GM12878 (cell line): ENCODE measurements at places on chromosomes 3 and 15.

- no peak for DNase-seq
Measured at GRCh38 chr3:46378426-46378942, 7.7 kb downstream of the CCR5 start.

GRCh38 chr3:67383379-67383778 is 271.0 kb downstream of the SUCLG2 start:
- DNase-seq = no peak

DNA sequence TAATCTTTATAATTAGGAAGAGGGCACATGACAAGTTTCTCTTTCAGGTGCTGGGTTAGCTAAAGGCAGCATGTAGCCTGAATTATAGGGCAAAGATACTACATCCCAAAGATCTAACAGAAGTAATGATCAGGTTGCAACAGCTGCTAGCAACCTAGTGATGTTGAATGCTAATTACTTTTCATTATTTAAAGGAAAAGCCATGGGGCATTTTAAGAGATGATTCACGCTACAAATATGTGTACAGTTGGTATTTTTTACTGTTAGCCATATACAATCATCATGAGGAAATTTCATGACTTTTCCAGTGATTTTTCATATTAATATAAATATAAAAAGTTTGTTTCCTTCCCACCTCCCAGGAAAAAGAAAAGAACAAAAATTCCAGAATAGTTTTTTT is 43.0 kb downstream of the NEK10 start:
- DNase-seq = no peak

DNA sequence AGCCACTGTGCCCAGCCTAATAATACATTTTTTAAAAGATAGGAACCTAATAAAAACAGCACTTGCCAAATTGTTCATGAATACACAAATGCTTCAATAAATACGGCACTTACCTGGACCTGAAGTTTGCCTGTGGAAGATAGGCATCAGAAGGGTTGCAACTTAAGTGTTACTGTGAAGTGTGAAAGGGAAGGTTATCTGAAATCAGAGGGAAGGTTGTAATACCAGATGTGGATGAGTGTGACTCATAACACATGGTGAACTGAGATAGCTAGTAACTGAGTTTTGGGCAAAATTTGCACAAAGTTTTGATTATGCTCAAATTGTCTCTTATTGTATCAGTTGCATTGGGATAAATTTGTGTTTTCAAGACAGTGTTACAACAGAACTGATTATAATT is 68.0 kb downstream of the ATP11B start:
- no peak for DNase-seq

- no peak for DNase-seq
Measured at GRCh38 chr3:182947888-182948287, 32.5 kb downstream of the DCUN1D1 start.

DNA sequence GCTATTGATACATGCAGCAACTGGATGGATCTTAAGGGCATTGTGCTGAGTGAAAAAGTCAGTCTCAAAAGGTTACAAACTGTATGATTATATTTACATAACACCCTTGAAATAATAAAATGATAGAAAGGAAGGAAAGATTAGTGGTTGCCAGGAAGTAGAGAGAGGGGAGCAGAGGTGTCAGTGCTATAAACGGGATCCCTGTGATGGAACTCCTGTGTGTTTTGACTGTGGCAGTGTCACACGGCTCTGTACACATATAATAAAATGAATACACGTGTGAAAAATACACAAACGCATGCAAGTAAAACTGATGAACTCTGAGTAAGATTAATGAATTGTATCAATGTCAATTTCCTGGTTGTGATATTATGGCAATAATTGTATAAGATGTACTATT is 60.3 kb downstream of the TCAIM start:
- no peak for DNase-seq

DNA sequence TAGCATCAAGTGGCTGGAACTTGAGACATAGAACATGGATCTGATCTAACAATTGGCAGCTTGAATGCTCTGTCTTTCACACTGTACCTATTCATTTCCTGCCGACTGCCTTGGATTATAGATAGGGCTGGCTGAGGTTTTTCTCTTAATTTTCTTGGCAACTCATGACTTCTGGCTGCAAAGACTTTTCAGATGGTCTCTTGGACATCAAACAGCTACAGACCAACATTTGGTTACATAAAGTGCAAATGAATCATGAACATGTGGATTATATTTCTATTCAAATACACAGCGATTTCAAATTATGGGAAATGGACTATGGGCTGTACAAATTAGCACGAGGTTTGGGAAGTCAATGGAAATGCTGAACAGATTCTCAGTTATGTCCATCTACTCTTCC is 26.2 kb upstream of the IL16 start:
- no peak for DNase-seq
